H7 (cell line): ENCODE measurements at places on chromosomes 2 and 18. TPM values are rescaled to one million over a fixed set of nuclear protein-coding genes. Genes with fewer than 3 reads are reported as not detected.

Gene C18orf32
- total RNA-seq = 21.0 and 28.9 TPM in 2 replicates

Gene CCDC74B
- total RNA-seq = 7.3 and 7.4 TPM in 2 replicates

Gene CENPA
- total RNA-seq = 34.0 and 38.2 TPM in 2 replicates

Gene BCL11A
- total RNA-seq = 30.5 and 34.9 TPM in 2 replicates

Gene COLEC12
- total RNA-seq = 1.9 and 8.9 TPM in 2 replicates

Gene MYCN
- total RNA-seq = 48.4 and 49.9 TPM in 2 replicates

Gene NR4A2
- total RNA-seq = 0.37 and 0.45 TPM in 2 replicates

Gene PARD6G
- total RNA-seq = 4.4 and 6.3 TPM in 2 replicates

DNA sequence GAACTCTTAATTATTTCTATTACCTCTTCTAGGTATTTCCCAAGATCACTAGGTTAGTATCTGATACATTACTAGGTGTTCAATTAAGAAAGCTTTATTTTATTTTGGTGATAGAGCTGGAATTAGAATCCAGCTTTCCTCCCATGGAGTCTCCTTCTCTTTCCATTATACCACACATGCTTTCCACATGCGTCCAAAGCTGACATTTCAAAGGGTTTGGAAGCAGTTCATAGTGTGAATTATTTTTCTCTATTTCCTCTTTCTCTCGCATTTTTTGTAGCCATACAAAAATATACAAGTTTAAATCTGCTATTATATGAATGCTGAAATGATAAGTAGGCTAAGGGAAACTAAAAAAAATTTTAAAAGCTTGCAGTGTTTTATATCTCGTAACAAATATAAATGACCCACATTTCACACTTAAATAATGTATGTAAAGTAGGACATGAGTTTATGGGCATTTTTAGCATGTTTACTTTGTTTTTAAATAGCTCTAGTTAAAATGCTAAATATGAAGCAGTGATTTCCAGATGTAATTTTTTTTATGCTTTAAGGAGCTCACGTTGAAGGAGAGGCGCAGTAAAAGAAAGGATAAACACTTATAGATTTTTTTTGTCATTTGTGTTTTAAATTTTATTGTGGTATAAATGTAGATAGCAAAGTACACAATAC lies 20.1 kb downstream of the ZC3H6 start:
- no peak for DNase-seq

DNA sequence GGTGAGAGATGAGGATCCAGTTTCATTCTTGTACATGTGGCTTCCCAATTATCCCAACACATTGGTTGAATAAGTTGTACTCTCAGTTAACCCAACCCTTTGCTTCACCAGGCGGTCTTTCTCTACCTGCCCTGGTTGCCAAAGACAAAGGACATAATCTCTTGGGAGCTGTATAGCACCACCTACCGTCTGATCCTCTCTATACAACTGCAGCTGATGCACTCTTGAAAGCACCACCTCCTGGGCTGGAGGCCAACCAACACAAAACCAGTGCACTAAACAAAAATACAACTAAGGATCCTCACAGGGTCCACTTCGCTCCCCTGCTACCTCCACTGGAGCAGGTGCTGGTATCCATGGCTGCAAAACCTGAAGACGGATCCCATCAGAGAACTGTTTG lies 473.6 kb upstream of the NRXN1 start:
- DNase-seq = no peak

- DNase-seq = peak; percentile 4
Observed at GRCh38 chr2:74887445-74887951, 53.6 kb downstream of the HK2 start.

DNA sequence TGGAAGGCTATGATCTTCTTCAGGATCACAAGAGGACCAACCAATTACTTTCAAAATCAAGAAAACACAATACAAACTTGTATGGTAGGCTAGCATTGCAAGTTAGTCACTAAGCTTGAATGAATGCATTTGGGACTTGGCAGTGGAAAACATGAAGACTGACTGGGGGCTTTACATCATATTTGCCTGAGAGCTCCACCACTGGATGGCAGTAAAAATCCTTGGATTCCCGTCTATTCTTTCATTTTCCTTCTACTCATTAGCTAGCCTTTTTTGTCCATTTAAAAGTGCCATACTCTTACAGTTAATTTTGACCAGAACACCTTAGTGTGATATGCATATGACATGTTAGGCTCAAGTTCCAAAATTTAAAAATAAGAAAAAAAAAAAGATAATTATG lies 63.5 kb upstream of the RASGRP3 start:
- peak; percentile 54 for DNase-seq

GRCh38 chr2:10792001-10792634 lies 20.5 kb downstream of the PDIA6 start:
- DNase-seq = no peak

- DNase-seq = peak; percentile 6
Observed at GRCh38 chr2:35522450-35522849, 833.1 kb upstream of the CRIM1 start.

DNA sequence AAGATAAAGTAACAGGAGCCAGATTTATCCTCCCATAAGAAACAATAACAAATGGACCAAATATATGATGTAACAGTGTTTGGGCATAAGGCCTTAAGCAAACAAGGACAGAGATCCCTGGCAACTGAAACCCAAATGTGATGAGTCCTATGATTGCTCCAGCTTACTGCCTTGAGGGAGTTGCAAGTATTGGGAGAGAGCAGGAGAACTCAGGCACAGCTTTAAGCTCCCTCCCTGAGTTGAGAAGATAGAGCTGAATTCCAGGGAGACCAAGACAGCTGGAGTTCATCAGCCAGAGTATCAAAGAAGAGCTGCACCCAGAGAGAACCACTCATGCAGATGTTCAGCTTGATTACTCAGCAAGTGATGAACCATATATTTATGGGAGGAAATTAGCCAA lies 814.5 kb upstream of the RAB6C start:
- no peak for DNase-seq

GRCh38 chr2:199738727-199739412 lies 112.1 kb downstream of the FTCDNL1 start:
- no peak for DNase-seq

GRCh38 chr2:84807063-84807485 lies 73.8 kb downstream of the TRABD2A start:
- no peak for DNase-seq

DNA sequence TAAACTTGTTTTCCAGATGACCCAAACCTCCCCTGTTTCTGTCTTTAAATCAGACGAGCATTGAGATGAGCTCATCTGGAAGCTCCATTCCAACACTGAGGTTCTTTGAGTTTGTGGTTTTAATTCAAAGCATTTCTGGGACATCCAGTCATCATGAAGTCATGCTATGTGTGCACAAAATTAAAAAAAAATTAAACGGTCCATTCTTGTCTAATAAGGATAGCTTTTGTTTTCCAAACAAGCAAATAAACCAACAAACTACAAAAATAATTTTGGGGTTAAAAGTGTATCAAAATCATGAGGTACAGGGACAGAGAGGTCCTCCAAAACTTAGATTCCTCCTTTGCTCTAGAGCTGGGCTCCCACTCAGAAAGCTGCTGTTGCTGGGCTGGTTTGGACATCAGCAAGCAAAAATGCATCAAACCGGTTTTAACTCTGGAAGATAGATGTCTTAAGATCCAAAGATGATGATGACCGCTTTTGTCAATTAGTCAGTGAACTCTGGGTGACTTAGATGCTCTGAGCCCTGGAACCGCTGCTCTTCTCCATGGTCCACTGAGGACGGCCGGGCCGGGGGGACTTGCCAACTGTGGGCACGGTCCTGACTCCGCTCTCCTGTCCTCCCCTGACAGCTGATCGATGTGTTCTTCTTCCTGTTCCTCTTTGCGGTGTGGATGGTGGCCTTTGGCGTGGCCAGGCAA lies 65.4 kb downstream of the TRPM8 start:
- DNase-seq = no peak

GRCh38 chr2:108412995-108413710 lies 35.4 kb downstream of the SULT1C4 start:
- no peak for DNase-seq

- no peak for DNase-seq
Observed at GRCh38 chr18:61738488-61738887, 154.3 kb downstream of the RNF152 start.

DNA sequence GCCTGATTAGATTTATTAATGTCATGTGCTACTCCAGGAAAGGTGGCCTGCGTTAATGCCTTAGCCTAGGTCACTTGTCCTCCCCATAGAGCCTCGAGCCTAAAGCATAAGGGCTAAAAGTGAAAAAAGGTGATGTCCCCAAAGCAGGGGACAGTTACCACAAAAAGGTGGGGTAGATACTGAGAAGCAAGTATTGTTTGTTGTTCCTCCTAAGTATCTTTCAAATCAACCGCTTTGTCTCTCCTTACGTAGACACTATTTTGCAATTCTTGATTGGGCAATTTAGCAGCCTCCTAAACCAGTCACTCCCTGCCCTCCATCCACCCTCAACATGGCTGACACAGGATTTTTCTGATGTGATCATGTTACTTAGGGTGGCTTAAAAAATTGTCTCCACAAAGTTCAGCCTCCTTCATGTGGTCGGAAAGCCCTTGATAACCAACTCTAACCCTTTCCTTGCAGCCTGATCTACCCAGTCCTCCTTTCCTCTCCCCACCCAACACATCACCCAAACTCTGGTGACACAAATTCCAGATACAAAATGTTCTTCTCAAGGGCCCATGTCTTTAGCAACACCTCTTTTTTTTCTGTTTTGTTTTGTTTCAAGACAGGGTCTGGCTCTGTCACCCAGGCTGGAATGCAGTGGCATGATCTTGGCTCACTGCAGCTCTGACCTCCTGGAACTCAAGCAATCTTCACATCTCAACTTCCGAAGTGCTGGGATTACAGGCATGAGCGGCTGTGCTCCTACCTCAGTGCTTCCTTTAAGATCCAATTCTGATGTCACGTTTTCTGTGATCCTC lies 6.9 kb downstream of the INHA start:
- DNase-seq = no peak

- no peak for DNase-seq
Observed at GRCh38 chr18:8354304-8354703, 254.9 kb upstream of the RAB12 start.

- no peak for DNase-seq
Observed at GRCh38 chr18:70453058-70453775, 164.4 kb downstream of the SOCS6 start.

- DNase-seq = no peak
Observed at GRCh38 chr2:64819774-64820688, 166.3 kb upstream of the SERTAD2 start.

- no peak for DNase-seq
Observed at GRCh38 chr2:47426786-47427185, 23.8 kb downstream of the MSH2 start.

DNA sequence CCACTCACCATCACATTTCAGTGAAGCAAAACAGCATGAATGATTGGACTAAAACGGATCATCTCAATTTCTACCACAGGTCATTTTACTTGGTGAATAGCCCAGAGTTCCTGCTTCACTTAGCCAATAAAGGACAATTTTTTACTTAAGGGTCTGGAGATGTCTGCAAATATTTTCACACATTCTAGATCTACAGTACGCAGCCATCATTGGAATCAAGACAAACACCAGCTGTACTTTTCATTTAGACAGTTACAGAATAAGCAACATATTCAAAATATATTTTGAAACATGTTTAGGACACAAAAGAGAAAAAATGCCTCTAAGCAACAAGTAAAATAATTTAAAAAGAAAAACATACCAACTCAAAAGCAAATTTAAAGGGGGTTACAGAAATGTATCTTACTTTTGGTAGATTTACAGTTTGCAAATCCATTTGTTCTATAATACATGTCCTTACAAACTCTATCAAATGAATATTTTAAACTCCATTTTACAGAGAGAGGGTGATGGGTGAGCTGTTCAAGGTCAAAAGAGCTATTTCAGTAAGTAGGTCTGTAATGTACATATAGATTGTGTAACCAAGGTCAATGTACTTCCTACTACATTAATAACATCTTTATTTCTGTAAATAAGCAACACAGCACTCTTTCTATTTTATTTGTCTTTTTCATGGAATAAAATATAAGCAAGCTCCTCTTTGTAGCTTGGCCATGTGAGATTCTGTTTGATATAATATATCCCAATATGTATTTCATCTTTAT lies 13.4 kb downstream of the PPP1R1C start:
- DNase-seq = no peak

DNA sequence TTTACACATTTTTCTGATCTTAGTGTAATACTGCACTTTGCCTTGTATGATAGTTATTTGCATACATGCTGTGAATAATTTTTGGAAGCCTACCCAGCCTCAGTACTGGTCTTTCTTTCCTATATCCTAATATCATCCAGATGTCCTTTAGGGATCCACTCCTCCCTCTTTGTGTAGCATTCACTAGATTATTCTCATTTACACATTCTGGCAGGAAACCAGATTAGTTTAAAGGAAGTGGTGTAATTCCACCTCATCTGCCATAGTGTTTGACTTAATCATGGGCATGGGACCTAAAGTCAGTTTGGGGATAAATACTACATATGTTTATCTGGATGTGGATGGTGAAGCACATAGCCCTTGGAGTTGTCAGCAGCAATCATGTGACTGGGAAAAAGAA lies 444.9 kb upstream of the MAP2 start:
- no peak for DNase-seq

- DNase-seq = no peak
Observed at GRCh38 chr2:201008296-201008829, 44.9 kb upstream of the ORC2 start.
